ENCODE measurements at places on chromosomes 11 and 22. TPM values are rescaled to one million over a fixed set of nuclear protein-coding genes. Genes with fewer than 3 reads are reported as not detected.
A peak's percentile ranks its signal among the peaks of the same experiment; 100 is the strongest.

Gene TEAD1
- total RNA-seq: 1.6 TPM

DNA sequence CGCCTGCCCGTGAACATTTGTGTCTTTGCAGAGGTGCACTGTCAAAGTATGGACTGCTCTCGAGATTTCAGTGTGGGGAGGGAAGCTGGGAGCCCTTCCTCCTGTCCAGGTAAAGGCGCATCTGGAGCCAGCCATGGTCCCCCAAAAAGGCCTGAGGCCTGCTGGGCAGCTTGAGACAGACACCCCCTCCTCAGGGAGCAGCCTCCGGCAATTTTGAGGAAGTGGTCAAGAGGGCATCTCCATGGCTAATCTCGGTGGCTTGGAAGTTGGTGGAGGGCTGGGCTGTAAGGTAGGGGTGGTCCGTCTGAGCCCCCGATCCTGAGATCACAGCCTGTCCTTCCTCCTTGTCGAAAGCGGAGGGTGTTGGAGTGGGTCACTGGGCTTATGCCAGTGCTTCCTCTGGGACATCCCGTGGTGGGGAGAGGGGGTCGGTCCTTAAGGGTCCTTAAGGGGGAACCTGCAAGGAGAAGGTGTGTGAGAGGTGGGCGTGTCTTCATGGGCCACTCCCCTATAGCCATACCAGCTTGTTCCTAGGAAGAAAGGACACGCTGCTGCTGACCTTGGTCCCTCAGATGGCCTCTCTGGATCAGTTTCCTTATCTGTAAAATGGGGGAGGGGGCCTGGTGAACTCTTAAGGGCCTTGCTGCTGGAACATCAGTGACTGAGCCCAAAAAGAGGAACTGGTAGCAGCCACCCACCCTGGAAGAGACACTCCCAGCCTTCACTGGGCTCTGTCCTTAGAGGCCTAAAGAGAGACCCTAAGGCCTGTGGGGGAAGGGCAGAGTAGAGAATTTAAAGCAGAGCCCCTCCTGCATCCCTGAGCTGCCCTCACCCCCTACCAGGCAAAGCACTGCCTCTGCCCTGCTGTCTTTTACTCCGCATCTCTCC is 2.6 kb downstream of the KCNC1 start:
- H3K4me3 ChIP-seq: no peak overlapping the region
- H3K27ac ChIP-seq: no peak overlapping the region
- no peak for ATAC-seq
- peaks cover 5% of the 10 kb centered on the region for H3K4me1 ChIP-seq

GRCh38 chr22:42994276-42994916 is 20.6 kb downstream of the PACSIN2 start:
- no peak overlapping the region for H3K4me3 ChIP-seq
- ATAC-seq: no peak
- H3K36me3 ChIP-seq: peaks cover 5% of the 10 kb centered on the region
- H3K27ac ChIP-seq: no peak overlapping the region
- peaks cover 15% of the 10 kb centered on the region for H3K4me1 ChIP-seq
- H3K27me3 ChIP-seq: no peaks in the 10 kb centered on the region

DNA sequence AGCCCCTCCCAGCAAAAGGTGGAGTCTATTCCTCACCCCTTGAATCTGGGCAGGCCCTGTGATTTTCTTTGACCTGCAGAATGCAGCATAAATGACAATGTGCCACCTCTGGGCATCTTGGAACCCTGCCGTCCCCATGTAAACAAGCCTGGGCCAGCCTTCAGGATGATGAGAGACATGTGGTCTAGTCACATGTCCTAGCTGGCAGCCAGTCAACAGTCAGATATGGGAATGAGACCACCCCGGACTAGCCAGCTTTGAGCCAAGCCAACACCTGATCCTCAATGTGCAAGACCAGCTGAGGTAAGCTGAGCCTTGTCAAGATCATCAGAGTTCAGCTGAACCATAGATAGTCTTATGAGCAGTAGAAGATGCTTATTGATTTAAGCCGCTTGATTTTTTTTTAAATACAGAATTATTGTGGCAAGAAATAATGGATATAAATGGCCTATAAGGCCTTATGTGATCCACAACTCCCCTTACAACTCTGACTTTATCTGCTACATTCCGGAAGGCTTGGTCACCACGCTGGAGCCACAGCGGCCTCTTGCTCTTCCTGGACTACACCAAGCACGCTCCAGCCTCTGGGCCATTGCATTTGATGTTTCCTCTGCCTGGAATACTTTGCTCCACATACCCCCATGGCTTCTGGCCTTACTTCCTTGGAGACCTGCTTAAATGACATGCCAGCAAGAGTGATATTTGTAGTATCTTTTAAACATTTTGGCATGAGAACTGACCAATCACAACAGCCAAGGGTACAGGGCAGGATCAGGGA is 225.9 kb upstream of the SESN3 start:
- H3K27ac ChIP-seq: no peak overlapping the region
- no peaks in the 10 kb centered on the region for H3K27me3 ChIP-seq
- ATAC-seq: no peak
- no peaks in the 10 kb centered on the region for H3K36me3 ChIP-seq
- H3K4me3 ChIP-seq: no peak overlapping the region

DNA sequence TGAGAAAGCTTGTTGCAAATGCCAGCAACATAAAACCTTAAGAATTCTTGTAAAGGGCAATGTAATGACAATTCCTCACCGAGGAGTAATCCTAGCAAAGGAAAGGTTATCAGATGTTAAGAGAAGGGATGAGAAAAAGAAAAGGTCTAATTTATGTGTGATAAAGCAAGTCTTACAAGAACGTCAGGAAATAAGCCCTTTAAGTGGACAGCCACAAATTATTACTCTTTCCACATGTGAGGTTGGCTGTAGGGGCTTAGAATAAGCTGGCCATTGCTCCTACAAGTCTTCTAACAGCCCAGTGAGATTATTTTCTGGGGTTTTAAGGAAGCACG is 9.3 kb downstream of the LAYN start:
- no peak overlapping the region for H3K4me3 ChIP-seq
- no peak for ATAC-seq
- no peaks in the 10 kb centered on the region for H3K36me3 ChIP-seq
- no peak overlapping the region for H3K27ac ChIP-seq

Gene BCL2L13
- 31.4 TPM for total RNA-seq

Gene SAA4
- not detected for total RNA-seq

- H3K36me3 ChIP-seq: peaks cover 93% of the 10 kb centered on the region
- no peaks in the 10 kb centered on the region for H3K4me1 ChIP-seq
- no peak for ATAC-seq
- no peak overlapping the region for H3K4me3 ChIP-seq
- H3K27ac ChIP-seq: no peak overlapping the region
- H3K27me3 ChIP-seq: no peaks in the 10 kb centered on the region
These were observed 18.8 kb downstream of the SAMM50 start for GRCh38 chr22:43974028-43974545.

GRCh38 chr22:32127904-32128303 is 31.2 kb downstream of the C22orf42 start:
- no peaks in the 10 kb centered on the region for H3K27me3 ChIP-seq
- no peak overlapping the region for H3K27ac ChIP-seq
- no peak for ATAC-seq
- H3K36me3 ChIP-seq: no peaks in the 10 kb centered on the region
- no peak overlapping the region for H3K4me3 ChIP-seq
- H3K4me1 ChIP-seq: peaks cover 14% of the 10 kb centered on the region

- no peaks in the 10 kb centered on the region for H3K4me1 ChIP-seq
- no peaks in the 10 kb centered on the region for H3K36me3 ChIP-seq
- H3K27me3 ChIP-seq: peaks cover 38% of the 10 kb centered on the region
- no peak overlapping the region for H3K4me3 ChIP-seq
- no peak overlapping the region for H3K27ac ChIP-seq
- ATAC-seq: no peak
These were observed 131.1 kb downstream of the RASSF10 start for GRCh38 chr11:13140028-13140870.

Gene KDM4D
- 0.91 TPM for total RNA-seq

- H3K36me3 ChIP-seq: peaks cover 2% of the 10 kb centered on the region
- peaks cover 14% of the 10 kb centered on the region for H3K4me1 ChIP-seq
These were observed 34.1 kb downstream of the OR4D9 start for GRCh38 chr11:59545179-59546020.

DNA sequence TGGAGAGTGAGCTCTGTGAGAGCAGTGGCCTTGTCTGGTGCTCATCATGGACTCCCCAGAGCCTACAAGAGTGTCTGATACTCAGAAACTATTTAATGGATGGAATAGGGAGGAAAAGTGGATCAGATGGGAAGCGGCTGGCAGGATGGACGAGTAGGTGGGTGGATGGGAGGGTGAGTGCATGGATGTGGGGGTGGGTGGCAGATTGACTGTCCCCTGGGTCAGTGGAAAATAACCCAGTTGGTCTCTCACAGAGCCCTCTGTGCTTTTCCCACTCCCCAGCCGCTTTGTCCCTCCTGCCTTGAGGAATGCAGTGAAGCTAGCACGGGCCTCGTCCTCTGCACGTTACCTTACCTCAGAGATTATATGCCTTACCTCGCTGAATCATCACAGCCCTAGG is 5.9 kb downstream of the SPI1 start:
- H3K4me1 ChIP-seq: peaks cover 10% of the 10 kb centered on the region
- no peaks in the 10 kb centered on the region for H3K27me3 ChIP-seq
- peak overlapping the region; percentile 30 for H3K27ac ChIP-seq
- no peaks in the 10 kb centered on the region for H3K36me3 ChIP-seq

Gene CARNS1
- 10.6 TPM for total RNA-seq

Gene MS4A3
- not detected for total RNA-seq

Measured in activated T-helper 17 cell treated with anti-CD3 and anti-CD28 coated beads, Interleukin-2, amount 50 U/mL, for 72 hours (primary cell).